ENCODE measurements at places on chromosomes 5 and 9.

DNA sequence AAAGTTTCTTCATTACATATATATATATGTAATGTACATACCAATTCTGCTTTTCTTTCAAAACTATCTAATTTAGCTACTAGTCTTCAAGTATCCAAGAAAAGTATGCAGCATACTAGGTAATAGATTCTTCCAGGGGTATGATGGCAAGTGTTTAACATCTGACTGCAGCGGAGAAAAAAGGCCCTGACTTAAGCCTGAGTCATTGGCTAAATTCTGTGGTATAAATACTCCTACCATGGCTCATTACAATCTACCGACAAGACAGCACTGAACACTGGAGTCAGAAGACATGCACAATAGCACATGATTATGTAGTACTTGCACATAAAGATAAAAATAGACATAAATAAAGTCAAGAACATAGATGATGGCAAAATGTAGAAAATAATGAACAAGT, 439.9 kb downstream of the BRINP1 start:
- DNase-seq = no peak

DNA sequence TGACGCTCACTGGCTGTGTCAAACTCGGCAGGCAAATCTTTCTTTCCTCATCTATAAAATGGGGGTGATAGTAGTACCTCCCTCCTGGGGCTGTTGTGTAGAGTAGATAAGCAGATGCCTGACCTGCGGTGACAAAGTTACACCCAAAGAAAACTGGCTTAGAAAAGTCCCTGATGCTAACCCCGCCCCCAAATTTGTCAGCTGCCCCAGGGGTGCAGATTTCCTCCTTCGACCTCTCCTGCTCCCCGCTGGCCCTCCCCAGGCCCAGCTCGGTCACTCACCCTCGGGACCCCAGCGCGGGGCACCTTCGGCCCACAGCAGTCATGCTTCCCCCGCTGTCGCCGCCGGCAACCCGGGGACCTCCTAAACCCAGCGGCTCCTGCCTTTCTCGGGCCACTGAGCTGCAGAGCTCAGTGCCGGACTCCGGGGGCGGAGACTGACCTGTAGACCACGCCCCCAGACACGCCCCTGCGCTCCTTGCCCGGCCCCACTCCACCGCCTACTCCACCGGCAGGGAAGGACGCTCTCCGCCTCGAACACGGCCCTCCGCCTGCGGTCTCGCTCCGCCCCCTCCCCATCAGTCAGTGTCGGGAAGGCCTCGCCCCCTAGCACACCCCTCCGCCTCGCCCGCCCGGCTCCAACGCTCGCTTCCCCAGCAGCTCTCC, 7.4 kb downstream of the SH2D3C start:
- peak; percentile 96 for DNase-seq

DNA sequence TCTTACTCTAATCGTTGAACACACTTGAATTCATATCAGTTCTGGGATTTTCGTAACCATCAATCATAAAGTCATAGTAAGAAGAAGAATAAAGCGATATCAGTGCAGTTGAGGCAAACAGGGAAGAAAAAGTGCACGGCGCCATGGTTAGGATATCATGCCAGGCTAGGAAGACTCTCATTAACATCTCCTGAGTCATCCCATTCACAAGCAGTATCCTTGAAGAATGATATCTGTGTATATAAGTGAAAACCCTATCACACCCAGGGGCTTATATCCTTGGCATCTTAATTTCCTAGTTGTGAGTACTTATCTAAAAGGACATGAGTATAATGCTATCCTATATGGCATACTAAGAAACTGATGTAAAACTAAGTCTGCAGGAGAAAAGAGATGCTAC, 38.6 kb downstream of the NFIB start:
- DNase-seq = no peak

DNA sequence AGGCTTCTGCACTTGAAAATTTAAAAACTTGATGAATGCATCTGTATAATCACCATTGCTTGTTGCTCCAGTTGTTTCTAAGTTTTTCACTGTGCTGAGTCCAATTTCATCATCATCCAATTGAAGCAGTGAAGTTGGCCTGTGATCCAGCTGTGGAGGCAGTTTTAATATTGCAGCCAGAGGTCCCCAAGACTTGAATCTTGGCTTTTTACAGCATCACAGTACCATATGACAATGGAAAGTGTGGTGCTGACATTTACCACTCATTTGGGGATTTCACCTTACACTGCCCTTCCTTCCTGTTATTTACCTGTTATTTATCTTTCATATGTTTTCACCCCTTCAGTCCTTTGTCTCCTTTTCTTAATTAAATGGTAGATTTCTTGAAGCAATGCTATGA, 76.2 kb upstream of the SPIN1 start:
- no peak for DNase-seq

GRCh38 chr5:180090769-180091546, 19.4 kb upstream of the RNF130 start:
- no peak for DNase-seq

- no peak for DNase-seq
Observed at GRCh38 chr5:39520232-39520572, 95.4 kb upstream of the DAB2 start.

All from activated CD4-positive, alpha-beta T cell treated with anti-CD3 and anti-CD28 coated beads for 1 hour (primary cell).